ENCODE measurements at places on chromosomes 1 and 21. TPM values are rescaled to one million over a fixed set of nuclear protein-coding genes. Genes with fewer than 3 reads are reported as not detected.

FMO1 gene
- not detected for total RNA-seq

CYP4Z1 gene
- not detected for total RNA-seq

S100A1 gene
- total RNA-seq, result not detected

ETNK2 gene
- not detected for total RNA-seq

OR2T34 gene
- total RNA-seq, result not detected

GRCh38 chr1:160206036-160206389 lies 829 bp downstream of the PEA15 start:
- peak; percentile 30 for DNase-seq

- no peak for DNase-seq
These were observed 9.9 kb downstream of the OBSCN start for GRCh38 chr1:228217551-228218344.

GRCh38 chr1:213176341-213176740 lies 125.3 kb downstream of the RPS6KC1 start:
- no peak for DNase-seq

GRCh38 chr1:178739285-178740045 lies 14.4 kb downstream of the RALGPS2 start:
- no peak for DNase-seq

GRCh38 chr1:53483656-53484055 lies 24.5 kb downstream of the DMRTB1 start:
- DNase-seq, result no peak

DNA sequence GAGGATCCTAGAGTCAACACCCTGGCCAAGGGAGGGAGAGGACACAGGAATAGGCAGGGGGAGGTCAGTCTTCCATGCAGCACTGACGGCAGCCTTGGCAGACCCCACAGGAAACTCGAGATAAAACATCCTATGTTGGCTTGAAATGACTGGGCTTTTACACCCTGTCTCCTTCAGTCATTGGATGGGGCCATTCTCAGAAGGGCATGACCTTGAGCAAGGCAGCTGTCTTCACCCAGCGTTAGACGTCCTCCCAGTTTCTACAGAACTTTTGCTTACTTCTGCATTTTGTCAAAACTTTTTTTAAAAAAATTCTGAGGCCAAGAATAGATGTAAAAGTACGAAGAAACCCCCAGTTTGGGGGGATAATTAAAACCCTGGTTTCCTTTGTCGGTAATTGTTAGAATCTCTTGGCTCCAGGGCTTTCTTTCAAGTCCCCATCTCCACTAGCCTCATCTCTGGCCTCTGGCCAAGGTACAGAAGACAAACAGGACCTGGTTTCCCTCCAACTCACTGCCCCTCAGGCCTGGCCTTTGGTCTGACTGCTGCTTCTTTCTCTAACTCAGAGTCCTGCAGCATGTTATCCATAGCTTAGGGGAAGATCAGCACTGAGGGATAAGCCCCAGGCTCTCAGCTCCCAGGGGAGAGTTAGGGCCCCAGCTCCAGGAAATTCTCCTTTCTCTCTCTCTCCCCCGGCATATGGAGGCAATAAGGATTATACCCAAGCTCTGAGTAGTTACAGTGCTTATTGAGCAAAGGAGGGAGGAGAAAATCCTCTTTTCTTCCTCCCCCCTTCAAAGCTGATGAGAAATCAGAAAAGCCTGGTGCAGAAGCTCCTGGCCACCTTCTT lies 51.6 kb upstream of the KCND3 start:
- no peak for DNase-seq

- no peak for DNase-seq
These were observed 314.8 kb upstream of the C1orf87 start for GRCh38 chr1:60388092-60388987.

GRCh38 chr1:203666609-203667008 lies 40.0 kb downstream of the ATP2B4 start:
- DNase-seq, result no peak

GRCh38 chr1:98322966-98323365 lies 338.6 kb upstream of the SNX7 start:
- DNase-seq, result no peak

GRCh38 chr1:200258447-200259375 lies 151.1 kb downstream of the ZNF281 start:
- peak; percentile 17 for DNase-seq

DNA sequence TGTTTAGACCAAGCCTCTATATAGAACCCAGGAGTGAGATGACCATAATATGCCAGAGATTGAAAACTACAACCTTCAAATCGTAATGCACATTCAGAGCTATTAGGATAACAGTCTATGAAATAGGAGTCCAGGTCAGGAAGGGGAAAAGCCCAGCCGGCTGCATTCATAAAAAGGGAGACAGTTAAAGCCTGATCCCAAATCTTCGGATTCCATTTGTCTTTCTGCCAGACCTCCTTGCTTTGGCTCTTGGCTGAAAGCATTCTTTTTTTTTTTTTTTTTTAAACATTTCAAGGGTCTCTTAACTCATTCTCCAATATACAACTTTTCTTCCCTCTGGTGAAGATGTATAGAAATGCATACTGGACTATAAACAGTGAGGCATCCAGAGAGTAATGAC lies 81.1 kb downstream of the NTPCR start:
- DNase-seq, result no peak

- DNase-seq, result no peak
These were observed 20.4 kb upstream of the OR6N2 start for GRCh38 chr1:158801396-158801795.

- DNase-seq, result no peak
These were observed 2.5 kb downstream of the SLC1A7 start for GRCh38 chr1:53139951-53140361.

DNA sequence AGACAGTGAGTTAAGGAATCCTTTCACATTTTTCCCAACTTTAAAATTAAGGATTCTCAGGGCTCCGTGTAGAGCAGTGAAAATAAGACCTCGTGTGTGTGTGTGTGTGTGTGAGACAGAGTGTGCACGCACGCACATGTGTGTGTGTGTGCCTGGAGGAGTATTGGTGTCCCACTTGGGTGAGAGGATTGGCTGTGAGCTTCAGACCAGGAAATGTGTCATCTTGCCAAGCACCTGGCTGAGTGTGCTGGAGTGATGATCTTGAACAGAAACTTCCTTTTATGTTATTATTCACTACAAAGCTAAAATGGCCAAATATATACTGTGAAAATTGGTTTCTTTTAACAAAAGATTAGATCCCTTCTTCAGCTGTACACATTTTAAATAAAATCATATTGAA lies 35.2 kb upstream of the NTPCR start:
- DNase-seq, result no peak

GRCh38 chr1:245440922-245441321 lies 286.1 kb downstream of the KIF26B start:
- DNase-seq, result no peak

DNA sequence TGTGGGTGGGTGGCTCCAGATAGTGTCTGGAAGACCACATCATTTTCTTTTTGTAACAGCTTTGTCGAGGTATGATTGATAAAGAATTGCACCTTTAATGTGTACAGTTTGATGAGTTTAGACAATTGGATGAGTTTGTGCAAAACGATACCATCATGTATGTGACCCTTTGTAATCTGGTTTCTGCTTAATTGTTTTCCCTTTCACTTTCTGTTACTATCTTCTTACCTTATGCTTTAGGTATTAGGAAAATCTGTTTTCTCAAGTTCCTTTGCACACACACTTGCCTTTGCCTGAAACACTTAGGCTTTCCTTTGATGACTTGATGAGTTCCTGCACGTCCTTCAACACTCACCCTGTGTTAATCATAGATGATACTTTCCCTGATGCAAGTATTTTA lies 6.8 kb downstream of the OR10Z1 start:
- DNase-seq, result no peak

DNA sequence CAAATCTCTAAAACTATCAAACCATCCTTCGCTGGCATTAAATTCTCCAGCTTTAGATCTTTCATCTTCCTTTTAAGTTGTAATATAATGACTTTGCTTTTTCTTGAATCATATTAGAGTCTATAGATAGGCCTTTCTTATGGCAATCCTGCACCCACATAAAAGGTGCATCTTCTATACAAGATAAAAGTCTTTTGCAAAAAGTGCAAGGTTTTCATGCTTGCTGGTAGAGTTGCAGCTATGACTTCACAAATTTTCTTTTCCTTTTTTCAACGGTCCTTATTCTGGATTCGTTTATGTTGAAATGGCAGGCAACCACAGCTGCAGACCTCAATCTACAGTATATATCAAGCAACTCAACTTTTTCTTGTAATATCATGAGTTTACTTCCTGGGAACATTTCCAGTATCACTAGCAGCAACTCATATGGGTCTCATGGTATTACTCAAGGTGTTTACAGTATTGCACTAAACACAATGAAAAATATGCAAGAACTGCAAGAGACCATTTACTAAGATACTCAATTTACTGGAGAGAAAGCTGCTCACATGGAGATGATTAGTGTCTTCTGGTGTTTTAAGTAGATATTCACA lies 22.1 kb downstream of the OMA1 start:
- no peak for DNase-seq

DNA sequence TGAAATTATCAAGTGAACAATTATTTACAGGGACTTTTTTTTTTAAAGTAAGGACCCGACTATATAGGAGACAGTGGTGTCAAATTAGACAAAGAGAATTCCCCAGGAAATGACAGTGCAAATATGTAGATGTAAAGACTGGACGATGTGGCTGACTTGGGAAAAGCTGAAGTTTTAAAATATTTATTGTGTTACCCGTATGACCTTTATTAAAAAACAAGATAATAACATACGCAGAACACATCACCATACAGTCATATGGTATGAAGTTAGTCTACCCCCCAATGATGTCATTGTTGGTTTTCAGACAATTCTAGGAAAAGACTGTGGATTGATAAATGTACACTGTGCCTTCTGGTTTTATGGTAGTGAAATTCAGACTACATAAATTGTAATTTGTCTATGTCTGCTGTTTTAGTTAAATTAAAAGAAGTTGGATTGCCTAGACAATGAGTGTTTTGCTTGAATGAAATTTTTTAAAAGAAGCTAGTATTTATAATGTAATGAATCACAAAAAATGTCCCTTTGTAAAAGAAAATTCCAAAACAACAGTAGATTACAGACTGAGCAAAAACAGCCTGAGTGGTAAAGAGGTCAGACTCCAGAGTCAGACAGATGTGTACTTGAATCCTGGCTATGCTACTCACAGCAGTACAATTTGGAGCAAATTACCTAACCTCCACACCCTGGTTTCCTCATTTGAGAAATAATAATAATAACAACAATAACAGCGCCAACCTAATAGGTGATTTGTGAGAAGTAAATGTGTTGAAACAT lies 15.5 kb upstream of the PDC start:
- DNase-seq, result no peak

All from activated CD4-positive, alpha-beta T cell treated with anti-CD3 and anti-CD28 coated beads, Interleukin-2, amount 10 ng/mL, durations not matched to agents 7 days and 5 days (primary cell).